ENCODE measurements at places on chromosomes 2 and 18.

- DNase-seq = no peak
Observed at GRCh38 chr2:29405707-29406106, 290.5 kb downstream of the CLIP4 start.

GRCh38 chr2:238286551-238286950, 1.9 kb downstream of the PER2 start:
- DNase-seq = no peak

DNA sequence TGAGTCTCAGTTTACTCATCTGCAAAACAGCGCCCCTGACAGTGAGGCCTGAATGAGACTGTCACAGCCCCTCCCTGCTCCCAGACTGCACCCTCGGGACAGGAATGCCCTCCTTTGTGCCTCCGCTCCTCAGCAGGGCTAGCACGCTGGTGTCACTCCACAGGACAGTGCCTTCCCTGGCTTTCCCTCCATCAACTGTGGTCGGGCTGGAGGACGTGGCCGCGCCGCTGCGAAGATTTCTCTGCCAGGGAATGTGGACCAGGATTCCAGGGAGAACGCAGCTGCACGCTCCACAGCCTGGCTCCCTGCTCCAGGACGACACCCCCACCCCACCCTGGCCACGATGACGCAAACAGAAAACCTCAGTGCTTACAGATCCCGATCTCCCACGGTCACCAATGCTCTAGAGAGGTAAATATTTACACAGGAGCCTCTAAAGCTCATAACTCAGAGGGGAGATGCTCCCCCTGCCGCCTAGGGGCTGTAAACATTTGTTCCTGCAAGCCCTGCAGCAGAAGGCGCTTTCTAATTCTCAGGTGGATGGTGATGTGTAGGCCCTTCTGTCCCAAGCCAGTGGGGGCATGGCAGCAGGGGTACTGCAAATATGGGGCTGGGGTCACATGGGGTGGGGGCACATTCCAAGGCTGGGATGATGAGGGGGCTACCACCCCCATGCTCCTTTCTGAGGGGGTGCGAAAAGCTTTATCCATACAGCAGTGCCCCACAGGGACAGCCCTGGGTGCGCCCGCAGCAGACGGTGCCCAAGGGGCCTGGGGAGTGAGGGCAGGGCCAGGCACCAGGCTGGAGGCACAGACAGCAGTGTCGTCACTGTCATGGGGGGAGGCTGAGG, 12.4 kb downstream of the HS6ST1 start:
- DNase-seq = no peak

- no peak for DNase-seq
Observed at GRCh38 chr2:219401606-219402005, 13.9 kb upstream of the DNPEP start.

DNA sequence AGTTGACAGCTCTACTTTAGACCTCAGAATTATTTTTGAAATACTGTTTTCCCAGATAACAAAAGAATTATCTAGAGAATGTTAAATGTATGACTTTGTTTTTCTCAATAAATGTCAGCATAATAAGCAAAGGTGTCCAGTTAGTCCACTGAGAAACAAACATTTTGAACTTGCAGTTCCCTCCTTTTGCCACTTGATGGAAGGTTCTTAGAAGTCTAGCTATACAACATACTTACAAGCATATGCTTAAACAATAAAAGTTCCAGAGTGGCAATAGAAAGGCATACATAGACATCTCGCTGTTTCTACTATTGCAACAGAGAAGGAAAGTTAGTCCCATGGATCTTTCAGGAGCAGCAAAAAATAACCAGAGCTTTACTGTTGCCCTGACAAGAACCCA, 11.8 kb downstream of the NDUFA10 start:
- DNase-seq = no peak

DNA sequence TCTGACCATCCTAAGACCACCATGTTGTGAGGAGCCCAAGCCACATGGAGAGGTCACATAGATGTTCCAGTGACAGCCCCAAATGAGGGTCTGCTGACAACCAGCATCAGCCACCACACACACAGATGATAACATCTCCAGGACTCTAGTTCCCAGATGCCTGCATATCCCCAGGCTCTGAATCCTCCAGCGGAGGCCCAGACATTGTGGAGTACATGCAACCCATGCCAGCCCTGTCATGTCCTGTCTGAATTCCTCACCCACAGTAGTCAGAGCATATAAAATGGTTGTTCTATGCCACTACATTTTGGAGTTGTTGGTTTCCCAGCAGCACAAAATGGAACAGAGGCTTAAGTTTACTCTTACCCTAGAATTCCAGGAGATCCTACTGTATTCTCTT, 122.0 kb upstream of the SLC35G4 start:
- no peak for DNase-seq

GRCh38 chr2:25103287-25103871, 61.5 kb downstream of the EFR3B start:
- DNase-seq = no peak

DNA sequence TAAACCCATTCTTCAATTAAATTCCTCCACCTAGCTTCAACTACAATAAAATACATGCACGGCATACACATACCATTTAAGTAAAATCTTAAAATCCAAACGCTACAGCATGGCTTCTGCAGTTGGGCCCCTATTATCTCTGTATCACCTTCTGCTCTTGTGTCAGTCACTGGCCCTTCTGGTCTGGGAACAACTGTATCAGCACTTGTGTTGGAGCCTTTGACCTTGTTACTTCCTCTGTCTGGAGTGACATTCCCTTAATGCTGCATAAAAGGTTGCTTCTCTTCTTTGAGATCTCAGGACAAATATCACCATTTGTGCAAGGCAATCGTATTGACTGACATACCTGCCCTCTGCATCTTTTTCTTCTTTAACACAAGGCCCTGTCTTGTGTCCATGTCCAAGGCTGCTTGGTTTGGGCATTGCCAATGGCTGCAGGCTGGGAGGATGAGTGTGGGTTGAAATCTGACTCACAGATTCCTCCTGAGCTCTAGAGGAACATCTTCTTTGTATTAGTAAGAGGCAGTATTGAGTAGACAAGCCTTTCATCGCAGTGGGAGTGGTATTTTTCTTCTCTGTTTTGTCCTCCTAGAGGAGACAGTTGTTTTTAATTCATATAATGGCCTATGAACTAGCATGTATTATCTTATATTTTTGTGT, 267.8 kb upstream of the TRIB2 start:
- no peak for DNase-seq

DNA sequence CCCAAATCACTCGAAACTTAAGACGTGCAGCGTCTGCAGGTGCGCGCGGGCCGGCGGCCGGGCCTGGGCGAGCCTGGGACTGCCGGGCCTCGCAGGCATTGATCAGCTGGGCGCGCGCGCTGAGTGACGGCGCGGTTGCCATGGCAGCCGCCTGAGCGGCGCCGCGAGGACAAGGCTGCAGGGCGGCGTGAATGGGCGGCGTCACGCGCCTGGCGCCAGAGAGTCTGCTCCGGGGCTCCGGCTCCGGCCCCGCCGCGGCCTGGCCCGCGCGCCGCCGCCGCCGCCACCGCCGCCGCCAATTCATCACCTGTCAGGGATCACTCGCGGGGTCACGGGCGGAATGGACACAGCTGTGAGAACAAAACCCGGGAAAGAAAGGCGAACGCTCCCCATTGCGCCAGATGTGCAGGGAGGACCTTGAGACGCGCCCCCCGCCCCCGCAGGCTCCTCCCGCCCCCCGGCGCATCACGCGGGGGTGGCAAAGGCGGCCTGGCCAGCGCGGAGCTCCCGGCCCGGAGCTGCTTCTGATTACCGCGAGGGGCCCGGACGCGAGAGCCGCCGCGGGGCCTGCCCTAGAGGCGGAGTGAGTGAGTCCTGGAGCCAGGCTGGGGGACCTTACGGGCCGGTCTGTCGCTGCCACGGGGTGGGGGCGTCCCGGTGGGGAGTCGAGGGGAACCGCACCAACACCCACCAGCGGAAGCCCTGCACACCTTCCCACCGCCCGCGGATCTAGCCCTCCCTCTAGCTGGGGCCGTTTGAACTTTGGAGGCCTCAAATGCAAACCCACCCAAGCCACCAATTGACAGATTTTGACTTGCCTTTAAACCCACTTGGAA, 2.9 kb upstream of the ID2 start:
- peak; percentile 78 for DNase-seq

DNA sequence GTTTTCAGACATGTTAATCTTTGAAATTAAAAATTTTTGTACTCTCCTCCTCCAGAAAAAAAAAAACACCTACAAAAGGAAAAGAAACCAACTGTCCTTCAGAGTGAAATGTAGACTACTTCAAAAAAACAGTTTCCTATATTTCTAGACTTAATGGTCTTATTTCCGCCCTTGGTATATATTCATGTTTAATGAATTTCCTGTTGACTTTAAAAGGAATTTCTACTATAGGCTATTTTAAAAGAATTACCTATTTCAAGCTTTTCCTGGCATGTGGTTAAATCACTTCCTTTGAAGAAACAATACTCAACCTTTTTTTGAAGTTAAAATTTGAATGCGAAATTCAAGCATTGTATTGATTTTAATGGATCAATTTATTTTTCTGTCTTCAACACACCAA, 29.2 kb downstream of the GULP1 start:
- DNase-seq = no peak

GRCh38 chr2:72205504-72205881, 57.8 kb upstream of the CYP26B1 start:
- no peak for DNase-seq

DNA sequence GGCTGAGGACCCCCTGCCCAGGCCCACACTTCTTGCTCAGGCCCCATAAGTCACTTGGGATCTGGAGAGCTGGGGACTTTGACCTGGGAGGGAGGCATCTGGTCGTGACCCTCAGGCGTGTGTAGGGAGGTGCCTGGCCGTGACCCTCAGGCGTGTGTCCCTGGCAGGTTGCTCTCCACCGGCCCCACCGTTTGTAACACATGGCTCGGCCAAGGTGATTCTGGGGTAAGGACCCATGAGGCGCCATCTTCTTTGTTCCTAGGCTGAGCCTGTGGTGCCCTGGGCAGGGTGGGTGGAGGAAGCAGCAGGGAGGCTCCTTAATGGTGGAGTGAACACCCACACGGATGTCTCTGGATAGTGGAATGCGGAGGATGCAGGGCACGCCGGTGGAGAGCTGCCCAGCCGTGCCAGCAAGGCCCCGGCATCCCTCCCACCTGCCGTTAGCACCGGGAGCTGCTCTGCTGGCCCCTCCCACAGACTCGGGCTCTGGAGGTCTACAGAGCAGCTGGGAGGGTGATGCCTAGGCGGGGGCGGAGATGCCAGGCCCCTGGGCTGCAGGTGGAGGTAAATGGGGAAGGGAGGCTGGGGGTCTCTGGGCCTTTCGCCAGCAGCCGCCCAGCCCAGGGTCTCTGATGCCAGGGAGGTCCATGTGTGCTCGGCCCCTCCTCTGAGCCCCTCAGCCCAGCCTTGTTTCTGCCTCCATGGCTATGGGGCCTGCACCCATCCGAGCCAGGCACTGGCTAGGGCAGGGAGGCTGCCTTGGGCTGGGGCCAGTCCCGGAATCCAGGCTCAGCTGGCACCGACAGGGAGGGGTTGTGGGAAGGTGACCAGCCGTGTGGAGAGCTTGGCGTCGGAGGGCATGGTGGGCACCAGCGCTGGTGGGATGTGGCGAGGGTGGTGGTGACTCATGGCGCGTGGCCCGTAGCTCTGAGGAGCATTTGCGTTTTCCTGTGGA, 1.1 kb upstream of the GAL3ST2 start:
- DNase-seq = no peak

DNA sequence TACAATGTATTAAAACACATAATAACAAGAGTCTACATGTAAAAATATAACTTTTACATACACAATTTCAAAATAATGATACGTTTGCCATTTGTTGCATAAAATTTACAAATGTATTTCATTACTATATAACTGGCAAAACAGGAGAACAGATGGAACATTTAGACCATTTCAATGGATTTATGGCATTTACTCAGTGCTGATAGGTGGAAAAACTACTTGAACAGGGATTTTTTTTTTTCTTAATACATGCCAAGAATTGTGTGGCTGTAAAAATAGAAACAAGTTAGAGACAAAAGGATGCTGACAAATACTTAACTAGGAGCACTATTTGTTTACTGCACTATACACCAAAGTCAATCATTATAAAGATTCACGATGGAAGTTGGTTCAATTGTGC, 266.8 kb upstream of the CCDC68 start:
- DNase-seq = no peak

DNA sequence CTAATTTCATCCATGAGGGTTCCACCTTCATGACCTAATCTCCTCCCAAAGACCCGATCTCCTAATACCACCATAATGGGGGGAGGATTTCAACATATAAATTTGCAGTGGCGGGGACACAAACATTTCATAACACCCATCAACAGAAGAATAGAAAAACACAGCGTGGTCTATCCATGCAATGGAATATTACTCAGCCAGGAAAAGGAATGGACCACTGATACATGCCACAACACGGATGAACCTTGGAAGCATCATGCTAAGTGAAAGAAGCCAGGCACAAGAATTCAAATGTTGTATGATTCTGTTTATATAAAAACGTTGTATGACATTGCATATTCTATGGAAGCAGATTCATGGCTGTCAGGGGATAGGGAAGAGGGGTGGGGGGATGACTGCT, 2.7 kb downstream of the PRLH start:
- DNase-seq = no peak

DNA sequence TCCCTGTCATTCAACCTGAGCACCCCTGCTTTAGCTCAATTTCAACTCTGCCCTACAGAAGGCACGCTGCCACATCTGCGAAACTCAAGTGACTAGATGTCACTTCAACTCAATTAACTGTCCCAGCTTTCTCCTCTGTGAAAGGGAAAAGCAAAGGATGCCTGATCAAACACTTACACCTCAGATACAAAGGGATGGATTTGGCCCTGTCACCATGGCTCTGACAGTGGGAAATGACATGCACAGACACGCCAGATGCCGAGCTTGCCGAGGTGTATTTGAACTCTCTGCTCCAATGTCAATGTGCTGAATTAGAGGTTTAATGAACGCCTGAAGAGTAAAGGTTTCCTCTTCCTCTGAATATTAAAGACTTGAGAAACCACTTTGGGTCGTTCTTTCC, 481.1 kb downstream of the CBLN2 start:
- no peak for DNase-seq

DNA sequence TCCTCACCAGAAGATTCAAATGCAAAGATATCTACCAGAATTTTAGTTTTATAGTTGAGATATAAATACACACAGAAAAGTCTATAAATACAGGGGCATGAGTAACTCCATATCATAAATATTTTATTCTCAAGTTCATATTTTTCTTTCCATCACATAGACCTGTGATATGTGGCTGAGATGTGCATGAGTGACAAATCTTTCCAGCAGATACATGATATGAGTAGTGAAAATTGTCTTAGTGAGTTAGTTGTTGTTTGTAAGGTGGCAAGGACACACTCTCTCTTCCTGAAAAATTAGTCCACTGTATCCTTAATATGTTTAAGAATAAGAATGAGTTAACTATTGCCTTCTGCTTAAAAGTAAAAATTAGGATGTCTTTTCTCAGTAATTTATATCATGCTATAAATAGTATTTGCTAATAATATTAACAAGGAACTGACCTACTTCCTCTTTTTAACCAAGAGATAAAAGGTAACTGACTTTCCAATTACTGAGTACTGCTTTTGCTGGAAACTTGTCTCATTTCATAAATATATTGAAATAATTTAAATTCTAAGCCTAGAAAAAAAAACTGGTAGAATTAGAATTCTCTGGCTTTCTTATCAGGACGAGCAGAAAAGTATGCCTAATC, 85.2 kb upstream of the SESTD1 start:
- DNase-seq = no peak
